ENCODE measurements at places on chromosomes 1 and 21.

DNA sequence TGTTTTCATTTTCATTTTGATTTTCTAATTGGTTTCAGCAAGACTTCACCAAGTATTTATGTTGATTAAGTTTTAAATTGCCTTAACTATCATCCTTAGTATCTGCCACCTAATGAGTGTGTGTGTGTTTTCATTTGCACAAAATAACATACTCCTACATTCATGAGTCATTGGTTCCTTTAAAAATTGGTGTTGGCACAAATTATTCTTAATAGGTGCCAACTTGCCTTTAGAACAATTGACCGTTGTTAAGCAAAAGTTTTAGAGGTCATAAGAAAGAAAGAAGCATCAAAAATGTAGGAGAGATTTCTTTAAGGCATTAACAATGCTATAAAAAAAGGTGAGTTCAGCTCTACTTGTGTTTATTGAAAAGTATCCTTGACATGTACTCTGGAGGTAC is 77.5 kb downstream of the FNBP1L start:
- peak; percentile 44 for DNase-seq

DNA sequence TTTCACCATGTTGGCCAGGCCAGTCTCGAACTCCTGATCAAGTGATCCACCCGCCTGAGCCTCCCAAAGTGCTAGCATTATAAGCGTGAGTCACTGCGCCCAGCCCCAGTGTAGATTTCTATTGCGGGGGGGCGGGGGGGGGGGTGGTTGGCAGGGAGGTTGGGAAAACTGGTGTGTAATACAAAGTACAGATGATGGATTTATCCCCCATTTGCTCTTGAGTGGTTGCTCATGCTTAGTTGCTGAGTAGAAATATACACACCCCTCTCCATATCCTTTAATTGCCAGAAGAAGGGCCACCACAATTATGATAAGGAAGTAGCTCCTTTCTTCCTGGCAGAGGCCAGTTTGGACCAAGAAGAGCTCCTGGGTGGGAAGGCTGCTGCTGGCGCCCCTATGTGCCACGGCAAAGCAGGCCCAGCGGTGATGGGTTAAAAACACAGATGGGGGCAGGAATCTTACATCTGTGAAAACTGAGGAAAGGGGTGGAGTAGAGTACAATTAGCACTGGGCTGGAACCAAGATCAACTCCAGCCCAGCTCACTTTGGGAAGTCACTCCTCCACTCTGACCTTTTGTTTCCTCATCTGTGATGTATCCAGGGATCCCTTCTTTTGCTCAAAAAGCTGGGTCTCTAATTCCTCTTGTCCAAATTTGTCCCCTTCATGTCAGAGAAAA is 55.2 kb downstream of the MRPL37 start:
- no peak for DNase-seq

- no peak for DNase-seq
These were observed 354.9 kb upstream of the SNX7 start for GRCh38 chr1:98306517-98307089.

- DNase-seq = no peak
These were observed 7.8 kb upstream of the ZNF691 start for GRCh38 chr1:42838482-42839190.

DNA sequence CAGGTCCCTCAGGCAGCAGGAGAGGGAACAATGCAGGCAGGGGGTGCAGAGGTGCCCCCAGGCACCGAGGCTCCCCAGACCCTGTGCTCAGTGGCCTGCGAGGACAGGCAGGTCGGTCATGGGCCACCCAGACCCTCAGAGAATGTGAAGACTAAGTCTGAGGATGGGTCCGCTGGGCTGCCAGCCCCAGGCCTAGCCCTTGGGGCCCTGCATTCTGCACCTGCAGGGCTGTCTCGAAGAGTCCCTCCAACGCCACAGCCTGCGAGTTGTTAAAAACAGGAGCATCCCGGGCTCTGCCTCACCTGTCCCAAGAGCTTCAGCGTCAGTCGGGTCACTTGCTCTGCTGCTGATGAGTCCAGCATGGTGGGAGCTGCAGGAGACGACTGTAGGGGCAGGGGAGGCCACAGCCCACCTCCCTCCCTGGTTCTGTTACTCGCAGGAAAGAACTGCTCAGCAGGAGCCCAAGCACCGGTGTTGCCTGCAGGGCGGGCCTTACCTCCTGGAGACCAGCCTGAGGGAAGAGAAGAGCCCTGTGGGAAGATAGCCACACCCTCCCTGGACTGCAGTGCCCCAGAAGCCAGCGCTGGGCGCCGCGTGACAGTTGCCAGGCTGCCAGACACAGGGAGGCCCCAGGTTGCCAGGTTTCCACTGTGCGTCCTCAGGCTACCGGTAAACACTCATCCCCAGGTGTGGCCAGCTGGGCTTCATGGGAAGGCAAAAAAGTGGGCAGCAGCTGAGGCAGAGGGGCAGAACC is 5.8 kb downstream of the C21orf58 start:
- DNase-seq = no peak

DNA sequence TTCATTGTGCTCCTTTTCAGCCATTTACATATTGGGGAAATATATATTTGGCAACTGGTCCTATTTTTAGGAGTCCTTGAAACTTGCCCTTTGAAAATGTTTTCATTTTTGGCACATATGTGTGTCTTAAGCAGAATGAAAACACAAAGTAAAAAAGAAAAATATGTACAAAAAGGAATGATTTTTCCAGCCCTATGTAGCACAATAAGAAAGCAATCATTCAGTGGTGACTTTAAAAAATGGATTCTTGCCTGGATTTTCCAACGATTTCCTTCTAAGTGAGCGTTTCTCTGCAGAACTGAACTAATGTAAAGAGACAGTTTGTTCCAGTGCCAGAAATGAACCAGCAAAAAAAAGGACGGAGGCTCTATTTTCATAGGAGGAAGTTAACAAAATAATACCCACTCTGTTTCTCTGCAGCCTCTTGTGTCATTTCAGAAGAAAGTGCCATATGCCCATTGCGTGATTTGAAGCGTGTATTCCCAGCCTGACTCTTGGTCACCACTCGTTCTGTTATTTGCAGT is 340.1 kb downstream of the SETD4 start:
- no peak for DNase-seq

DNA sequence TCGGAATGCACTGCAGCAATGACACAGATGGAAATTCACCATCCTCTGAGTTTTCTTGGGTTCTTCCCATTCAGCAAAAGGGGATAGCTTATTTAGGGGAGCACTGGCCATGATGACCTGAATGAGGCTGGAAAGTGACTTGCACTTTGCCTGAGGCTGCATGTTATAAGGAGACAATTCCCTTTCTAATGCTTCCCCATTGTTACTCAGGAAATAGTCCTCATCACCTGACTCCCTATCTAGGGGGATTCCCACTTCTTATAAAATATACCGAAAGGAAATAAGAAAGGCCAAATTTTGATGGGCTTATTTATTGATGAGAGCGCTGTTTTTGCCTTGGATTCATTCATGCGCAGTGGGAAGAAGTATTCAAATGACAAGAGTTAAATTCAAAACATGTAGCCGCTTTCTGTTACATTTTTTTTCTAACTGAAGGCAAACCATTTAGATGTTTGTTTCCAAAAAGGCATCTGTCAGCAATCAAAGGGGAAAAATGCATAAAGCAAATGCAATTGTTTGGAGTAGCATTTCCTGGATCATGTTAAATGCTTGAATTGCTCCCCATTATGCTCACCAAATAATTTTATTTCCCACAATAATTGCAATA is 220.3 kb upstream of the NFIA start:
- DNase-seq = no peak
